NCI-H82 (cell line): ENCODE measurements at places on chromosomes 5 and 9.

GRCh38 chr5:178730940-178731265 is 444 bp upstream of the ZNF354A start:
- no peak for DNase-seq

- DNase-seq, result no peak
Measured at GRCh38 chr9:133056533-133056932, 5.2 kb upstream of the CEL start.

DNA sequence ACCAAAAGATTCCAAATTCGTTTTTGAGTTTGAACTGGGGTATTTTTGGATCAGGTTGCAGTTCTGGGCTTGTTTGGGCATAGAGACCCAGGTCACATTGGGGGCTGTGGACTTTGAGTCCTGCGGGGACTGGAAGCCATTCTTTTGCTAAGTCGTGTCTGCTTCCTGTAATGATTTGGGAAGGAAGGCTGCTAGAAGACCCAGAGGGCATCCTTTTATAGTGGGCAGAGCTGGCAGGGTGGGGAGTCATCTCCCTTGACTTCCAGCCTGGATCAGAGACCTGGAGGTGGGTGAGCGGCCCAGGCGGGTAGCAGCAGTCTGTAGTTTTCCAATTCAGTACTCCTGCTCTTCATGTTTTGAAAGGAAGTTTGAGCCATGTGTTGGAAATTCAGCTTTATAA is 11.3 kb downstream of the ZNF618 start:
- no peak for DNase-seq

DNA sequence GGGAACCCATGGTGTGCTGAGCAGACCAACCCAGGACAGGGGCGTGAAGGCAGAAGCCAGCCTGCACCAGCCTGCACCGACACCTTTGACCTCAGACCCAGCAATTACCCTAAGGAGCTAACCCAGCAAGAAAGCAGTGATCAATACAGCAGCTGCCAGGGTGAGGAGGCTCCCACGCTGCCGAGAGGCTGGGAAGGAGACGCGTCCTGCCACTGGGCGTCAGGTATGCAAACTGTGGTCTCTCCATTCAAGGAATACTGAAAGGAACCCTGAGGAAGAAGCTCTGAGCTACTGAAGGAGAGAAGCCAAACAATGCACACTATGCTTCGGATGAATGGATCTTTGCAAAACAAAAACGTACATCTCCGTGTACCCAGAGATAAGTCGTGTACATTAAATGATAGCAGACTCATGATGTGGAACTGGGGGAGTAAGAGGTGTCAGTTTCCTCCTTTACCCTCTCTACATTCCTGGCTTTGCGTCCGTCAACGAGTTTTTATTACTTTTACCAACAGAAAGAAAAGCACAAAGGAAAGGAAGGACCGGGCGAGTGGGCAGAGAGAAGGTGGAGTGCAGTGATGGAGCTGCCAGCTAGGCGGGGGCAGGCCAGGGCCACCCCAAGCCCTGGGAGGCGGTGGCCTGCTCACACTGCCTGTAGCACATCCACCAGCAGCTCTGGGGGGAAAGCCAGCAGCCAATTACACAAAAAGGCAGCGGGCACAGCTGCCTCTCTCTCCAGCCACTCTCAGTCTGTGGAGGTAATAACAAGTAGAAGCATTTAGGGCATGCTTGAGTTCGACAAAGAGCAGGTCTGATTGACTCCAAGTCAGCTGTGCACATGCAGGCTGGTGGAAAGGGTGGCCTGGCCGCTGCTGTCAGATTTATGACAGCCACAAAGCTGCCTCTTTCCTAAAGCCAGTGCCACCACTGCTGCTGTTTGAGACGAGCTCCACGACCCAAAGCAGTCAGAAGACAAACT is 29.3 kb downstream of the RASGEF1C start:
- no peak for DNase-seq

- no peak for DNase-seq
Measured at GRCh38 chr9:98249771-98250170, 5.7 kb downstream of the TBC1D2 start.

DNA sequence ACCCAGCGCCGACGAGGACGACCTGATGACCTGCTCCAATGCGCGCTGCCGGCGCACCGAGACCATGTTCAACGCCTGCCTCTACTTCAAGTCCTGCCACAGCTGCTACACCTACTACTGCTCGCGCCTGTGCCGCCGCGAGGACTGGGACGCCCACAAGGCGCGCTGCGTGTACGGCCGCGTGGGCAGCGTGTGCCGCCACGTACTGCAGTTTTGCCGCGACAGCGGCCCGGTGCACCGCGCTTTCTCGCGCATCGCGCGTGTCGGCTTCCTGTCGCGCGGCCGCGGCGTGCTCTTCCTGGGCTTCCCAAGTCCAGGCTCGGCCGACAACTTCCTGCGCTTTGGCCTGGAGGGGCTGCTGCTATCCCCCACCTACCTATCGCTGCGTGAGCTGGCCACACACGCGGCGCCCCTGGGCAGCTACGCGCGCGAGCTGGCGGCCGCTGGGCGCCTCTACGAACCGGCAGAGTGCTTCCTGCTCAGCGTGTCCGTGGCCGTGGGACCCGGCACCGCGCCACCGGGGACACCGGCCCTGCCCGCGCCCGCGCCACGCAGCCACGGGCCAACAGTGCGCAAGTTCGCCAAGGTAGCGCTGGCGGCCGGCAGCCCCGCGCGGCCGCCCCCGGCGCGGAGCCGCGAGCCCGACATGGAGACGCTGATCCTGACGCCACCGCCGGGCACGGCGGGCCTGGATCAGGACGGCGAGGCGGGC is 2.7 kb upstream of the PHPT1 start:
- peak; percentile 38 for DNase-seq

DNA sequence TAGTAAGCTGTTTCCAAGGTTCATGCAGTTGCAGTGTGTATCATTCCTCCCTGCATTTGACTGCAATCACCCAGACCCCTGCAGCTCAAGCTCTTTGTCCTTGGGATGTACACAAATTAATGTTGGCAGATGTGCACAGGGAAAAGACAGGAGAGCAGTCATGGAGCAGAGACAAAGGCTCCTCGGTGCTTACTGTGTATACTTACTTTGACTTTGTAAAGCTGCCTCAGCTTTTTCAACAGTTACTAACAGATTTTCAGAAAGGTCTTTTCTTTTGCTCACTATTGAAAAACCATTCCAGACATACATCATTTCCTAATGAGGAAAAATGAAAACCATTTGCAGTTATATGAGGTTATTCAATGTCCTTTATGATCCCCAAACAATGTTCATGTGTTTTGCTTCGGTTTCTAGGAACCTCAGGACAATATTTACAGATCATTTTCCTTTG is 124.9 kb downstream of the TTC39B start:
- DNase-seq, result peak; percentile 83

GRCh38 chr5:133389066-133389590 is 223.2 kb downstream of the FSTL4 start:
- no peak for DNase-seq

GRCh38 chr9:110192531-110193261 is 15.3 kb downstream of the C9orf152 start:
- no peak for DNase-seq

DNA sequence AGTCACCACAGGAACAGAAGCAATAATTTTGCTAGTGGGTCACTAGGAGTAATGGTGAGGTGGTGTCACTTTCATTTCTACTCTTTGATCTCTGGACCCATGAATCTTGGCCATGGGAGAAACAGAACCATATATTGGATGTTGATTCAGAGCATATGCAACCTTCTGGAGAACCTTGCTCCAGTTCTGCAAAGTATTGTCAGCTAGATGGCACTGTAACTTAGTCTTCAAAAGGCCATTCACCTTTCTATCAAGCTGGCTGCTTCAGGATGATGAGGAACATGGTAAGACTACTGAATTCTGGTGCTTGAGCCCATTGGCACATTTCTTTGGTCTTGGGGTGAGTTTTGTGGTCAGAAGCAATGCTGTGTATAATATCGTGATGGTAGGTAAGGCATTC is 129.1 kb upstream of the FBN2 start:
- no peak for DNase-seq
